ENCODE measurements at places on chromosomes 2 and 18.

- no peak for DNase-seq
These were observed 11.5 kb upstream of the RNU4ATAC start for GRCh38 chr2:121519153-121519552.

DNA sequence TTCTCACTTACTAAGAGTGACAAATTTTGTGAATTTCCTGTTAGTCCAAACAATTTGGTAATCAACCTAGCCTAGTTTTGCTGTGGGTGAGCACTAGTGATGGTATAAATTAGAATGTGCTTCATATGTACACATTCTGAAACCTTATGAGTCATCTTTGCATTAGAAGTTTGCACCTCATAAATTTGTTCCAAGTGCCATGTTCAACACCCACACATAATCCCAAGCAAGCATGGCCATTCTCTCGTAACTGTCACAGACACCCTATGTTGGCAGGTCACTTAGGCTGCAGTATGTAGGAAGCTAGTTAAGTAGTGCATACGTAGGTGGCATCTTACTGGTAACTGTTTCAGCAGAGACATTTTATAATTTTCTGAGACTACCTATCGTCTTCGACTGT is 46.9 kb downstream of the NAB1 start:
- no peak for DNase-seq

DNA sequence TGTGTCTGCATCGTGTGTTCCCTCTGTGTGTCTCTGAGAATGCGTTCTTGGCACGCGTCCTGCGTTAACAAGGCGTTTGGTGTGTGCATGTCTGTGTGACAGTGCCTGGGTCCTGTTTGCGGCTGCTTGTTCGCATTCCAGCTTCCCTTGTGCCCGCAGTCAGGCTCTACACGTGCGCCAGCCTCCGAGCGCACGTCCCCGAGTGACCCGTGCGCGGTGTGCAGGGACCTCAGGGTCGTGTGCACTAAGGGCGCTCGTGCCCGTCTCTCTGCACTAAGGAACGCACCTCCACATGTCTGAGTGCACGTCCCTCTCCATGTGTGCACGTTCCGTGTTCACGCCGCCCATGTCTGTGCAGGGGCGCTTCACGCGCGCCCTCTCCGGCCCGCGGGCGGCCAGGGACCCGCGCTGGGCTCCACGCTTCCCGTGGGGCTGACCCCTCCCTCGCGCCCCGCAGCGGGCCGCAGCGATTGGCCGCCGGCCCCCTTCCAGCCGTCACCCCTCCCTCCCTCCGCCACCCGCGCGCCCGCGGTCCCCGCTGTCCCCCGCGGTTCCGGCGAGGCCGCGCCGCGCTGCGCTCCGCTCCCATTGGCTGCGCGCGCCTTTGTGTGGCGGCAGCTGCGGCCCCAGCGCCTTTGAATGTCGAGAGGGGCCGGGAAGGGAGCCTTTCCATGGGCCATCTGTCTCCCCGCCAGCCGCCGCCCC is 229.4 kb downstream of the HAUS1 start:
- DNase-seq: no peak

DNA sequence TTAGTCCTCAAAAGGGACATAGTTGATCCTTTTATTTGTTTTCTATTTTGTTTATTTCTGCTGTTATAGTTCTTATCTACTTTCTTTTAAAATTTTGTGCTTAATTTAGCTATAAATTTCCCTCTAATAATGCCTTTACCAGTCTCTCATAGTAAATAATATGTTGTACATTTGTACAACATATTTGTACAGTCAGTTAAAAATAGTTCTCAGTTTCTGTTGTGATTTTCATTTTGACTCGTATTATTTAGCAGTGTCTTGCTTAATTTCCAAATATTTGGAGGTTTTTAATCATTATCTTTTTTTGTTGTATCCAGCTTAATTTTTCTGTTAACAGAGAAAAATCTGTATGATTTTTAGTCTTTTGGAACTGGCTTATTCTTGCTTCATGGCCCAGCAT is 443.6 kb upstream of the TRIB2 start:
- DNase-seq: no peak

DNA sequence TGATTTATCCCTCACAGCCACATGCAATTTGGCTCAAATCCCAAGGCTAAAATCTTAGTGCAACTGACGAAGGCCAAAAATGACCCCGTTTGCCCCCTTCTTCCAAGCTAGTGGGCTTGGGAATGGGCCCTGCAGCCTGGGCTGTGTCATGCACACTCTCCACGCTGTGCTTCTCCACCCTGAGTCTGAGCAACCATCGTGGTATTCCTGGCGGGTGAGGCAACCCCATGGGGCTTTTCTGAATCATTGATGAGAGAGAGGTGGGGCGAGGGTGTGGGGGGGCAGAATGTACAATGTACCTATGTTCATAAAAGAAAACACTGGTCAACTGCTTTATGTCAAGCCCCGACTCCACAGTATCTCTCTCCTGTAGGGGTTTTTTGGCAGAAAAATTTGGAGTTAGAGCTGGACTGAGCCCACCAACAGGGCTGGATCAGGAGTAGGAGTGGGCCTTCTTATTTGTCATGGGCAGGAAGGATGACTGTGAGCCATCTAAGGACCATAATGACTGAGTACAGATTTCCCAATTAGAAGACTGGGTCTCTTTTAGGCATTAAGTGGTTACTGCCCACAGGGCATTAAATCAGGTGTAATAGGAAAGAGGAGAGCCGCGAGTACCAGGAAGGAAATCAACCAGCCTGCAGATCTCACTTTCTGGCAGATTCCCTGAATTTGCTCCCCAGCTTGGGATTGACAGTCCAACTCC is 8.9 kb downstream of the SULT1C2 start:
- DNase-seq: no peak

GRCh38 chr2:207332480-207333212 is 166.9 kb upstream of the KLF7 start:
- no peak for DNase-seq

DNA sequence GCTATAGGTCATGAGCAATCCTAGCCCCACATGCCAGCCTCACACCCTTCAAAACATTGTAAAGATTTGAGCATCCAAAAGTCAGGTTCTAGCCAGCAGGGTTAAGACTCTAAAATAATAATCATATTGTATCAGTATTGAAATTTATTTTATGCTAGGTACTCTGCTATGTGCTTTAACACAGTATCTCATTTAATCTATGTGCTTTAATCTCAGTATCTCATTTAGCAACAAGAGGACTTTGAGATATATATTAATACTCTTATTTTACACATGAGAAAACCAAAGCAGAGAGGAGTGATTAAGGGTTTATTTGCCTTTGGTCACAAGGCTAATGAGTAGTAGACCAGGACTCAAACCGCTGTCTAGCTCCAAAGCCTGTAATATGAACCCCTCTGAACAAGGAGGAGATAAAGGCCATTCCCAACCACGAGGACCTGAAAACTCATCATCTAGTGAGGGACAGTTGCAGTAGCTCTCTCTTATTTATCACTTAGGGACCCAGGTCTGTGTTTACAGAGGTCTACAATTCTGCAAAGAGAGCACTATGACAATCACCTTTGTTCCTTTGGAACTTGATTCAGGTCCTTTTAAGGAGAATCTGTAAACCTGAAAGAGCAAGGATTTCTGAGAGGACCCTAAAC is 116.5 kb upstream of the SERTAD2 start:
- no peak for DNase-seq

GRCh38 chr2:160221391-160222276 is 21.6 kb upstream of the ITGB6 start:
- no peak for DNase-seq

DNA sequence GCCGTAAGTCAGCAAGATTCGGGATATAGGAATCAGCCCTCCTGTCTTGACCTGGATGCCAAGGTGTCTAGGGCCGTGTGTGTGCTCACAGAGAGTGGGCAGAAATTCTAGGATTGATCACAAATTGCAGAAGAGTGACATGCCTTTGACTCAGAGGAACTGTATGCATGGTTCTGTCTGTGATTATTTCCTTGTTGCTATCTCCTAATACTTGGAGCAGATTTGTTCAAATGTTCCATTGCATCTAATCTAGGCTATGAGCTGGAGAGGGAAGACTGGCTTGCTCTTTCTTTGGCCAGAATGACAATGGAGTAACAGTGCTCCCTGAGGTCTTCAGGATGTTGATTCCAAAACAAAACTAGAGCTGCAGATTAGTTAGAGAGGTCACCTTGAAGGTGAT is 115.0 kb downstream of the EN1 start:
- no peak for DNase-seq

DNA sequence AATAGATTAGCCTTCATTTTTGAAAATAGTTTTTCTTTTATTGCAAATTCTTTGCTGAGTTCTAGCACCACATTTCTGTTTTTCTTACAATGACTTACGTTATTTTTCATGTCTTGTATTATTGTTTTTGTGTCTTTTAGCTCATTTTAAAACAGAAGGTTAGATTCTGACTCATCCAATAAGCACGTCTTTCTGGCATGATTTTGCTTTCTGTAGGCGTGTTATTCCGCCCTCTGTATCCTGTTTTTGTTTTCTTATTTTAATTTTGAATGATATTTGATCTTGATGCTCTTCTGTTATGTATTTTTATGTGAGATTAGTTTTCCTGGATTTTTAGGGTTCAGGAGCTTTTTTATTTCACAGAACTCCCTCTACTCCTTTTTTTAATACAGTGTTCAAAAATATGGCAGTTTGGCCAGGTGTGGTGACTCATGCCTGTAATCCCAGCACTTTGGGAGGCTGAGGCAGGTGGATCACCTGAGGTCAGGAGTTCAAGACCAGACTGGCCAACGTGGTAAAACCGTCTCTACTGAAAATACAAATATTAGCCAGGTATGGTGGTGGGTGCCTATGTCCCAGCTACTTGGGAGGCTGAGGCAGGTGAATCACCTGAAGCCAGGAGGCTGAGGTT is 145.0 kb downstream of the CLIP4 start:
- DNase-seq: no peak

GRCh38 chr18:63258749-63259566 is 60.6 kb downstream of the BCL2 start:
- no peak for DNase-seq

DNA sequence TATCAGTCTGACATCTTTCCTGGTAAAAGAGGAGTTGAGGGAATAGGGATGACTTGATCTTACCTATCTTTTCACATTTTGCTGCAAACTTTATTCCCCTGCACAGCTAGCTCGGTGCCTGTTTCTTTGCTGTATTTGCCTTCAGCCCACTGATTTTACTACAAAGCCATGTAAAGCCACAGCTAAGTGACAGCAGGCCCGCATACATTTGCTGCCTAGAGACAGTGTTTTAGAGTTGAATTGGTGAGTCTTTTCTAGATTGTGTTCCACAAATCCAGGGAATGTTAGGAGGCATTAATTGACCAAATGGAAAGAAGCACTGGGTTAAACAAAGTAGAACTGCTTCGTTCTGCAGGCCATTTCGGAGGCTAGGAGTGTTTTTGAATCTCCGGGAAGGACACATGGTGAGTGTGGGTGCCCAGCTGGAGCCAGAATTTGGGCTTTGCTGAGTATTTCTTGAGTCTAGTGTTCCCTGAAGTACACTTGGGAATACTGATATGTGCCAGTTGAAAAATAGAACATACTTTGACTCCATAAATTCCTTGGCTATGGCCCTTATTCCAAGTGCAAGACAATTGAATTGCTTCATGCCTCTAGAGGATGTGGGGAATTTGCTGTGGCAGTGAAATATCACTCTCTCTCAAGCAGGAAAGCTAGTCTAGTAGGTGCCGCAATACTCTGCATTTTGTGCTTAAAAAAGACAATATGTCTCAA is 329.8 kb downstream of the PTPRM start:
- DNase-seq: no peak

- no peak for DNase-seq
These were observed 284.4 kb upstream of the PARD3B start for GRCh38 chr2:204260901-204261300.

GRCh38 chr2:212711856-212712255 is 173.3 kb upstream of the ERBB4 start:
- DNase-seq: no peak

- no peak for DNase-seq
These were observed 123.4 kb upstream of the DSEL start for GRCh38 chr18:67639872-67640271.

DNA sequence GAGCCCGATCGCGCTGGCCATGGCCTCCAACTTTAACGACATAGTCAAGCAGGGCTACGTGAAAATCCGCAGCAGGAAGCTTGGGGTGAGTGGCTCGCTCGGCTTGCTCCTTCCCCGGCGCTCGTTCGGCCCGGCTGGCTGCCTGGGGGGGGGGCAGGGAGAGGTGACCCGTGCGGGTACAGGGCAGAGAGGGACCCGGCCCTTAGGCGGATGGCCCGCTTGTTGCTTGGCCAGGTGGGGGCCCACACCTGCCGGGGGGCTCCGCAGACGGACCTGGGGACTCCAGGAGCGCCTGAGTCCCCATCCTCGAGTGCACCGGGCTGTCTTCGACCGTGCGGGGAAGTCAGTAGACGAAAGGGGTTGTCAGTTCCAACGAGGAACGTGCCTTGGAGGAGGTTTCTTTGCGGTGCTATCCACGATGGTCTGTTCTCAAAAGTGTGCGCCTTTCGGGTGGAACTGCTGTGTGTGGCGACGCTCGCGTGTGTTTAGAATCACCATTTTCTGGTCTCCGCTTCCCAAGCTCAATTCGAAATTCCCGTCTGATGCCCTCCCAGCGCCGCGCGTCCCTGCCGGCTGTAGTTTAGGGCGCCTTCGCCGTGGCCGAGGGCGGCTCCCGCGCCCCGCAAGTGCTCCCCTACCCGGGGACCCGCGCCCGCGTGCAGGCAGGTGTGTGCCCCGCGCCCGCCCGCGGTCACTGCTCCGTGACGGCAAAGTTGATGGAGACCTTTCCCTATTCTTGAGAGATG is 711 bp downstream of the DOK6 start:
- no peak for DNase-seq

- DNase-seq: no peak
These were observed 122.3 kb downstream of the LYPD6B start for GRCh38 chr2:149160701-149161217.

DNA sequence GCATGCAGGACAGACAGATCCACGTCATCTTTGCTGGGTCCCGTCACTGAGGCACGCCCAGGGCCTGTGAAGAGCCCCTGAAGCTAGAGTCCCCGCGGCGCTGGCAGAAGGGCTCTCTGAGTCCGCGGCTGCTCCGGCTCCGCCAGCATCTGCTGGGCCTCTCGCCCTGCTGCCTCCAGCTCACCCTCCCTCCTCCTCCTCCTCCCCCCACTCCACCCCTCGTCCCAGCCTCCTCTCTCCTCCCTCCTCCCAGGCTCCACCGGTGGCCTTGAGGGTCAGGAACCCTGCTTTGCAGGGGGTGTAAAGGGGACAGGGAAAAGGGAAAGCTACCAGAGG is at the start of gene TNS1:
TNS1 (minus strand) TSS at position 151 of the 336 bp plus-strand sequence; CDS start at position 28, 123 bp downstream.
- DNase-seq: peak; percentile 84

DNA sequence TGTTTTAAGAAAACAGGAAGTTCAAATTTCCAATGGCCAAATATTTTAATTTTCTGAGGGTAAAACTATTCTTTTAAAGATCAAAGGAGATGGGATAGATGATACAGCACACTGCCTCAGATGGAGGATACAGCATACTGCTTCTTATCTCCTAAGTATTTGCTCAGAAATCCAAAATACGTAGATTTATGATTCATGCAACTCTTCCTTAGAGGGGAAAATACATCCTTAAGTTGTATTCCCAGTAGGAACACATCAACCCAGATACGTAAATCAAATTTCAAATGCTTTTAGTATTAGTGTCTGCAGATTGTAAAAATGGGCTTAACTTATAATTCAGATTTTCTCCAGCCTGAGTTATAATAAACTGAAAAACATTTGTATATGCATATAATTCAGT is 235.2 kb downstream of the ZNF385B start:
- no peak for DNase-seq

Measured in adrenal gland (tissue), 19 donors.